ENCODE measurements at places on chromosomes 6 and 20.

- peak; percentile 35 for DNase-seq
Measured at GRCh38 chr6:111129013-111129412, 41.7 kb downstream of the SLC16A10 start.

DNA sequence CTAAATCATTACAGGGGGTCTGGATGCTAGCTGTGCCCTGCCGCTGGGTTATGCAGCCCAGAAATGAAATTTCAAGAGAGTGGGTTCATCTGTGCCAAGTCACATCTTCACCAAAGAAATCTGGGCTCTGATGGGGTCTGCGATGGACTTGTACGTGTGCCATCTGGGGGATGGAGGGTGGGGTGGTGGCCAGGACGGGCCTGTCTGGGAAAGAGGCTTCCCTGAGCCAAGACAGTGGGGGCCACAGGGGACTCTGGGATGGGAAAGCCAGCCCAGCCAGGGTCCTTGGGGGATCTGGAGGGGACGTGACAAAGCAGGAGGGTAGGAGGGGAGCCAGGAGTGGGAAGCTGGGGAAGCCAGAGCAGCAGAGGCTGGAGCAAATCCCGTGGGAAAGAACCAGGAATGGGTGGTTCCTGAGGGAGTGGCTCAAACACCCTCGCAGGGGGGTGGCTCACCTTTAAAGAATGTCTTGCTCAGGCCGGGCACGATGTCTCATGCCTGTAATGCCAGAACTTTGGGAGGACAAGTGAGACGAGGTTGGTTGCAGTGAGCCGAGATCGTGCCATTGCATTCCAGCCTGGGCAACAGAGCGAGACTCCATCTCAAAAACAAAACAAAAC lies 36.3 kb upstream of the SULF2 start:
- DNase-seq: no peak

- DNase-seq: peak; percentile 74
Measured at GRCh38 chr6:15244620-15245360, 1.1 kb upstream of the JARID2 start.

GRCh38 chr6:43707767-43708166 lies 20.2 kb upstream of the MRPS18A start:
- no peak for DNase-seq

DNA sequence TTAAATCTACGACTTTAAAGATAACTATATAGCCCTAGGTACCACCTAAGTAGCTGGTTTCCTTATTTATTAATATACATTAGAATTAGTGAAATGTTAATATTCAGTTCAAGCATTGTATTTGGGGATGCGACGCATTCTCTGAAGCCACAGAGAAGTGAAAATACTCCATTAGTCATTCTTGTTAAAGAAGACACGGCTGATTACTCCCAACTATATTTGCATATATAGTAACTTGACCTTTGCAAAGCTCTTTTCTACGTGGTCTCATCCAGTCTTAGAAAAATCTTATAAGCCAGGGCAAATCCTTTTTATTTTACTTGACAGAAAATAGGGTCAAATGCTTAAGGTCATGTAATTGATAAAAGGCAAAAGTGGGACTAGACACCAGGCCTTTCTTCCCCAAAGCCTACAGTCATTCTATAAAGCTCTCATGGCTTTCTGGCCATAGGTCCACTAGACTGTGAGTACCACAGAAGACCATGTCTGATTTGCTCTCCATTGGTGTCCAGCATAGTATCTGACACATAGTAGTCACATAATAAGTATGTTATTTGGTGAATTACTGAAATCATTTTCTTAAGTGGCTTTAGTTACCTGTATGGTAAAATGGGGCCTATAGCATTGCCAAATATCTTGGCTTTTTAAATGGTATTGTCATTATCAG lies 11.3 kb downstream of the ZHX3 start:
- no peak for DNase-seq

DNA sequence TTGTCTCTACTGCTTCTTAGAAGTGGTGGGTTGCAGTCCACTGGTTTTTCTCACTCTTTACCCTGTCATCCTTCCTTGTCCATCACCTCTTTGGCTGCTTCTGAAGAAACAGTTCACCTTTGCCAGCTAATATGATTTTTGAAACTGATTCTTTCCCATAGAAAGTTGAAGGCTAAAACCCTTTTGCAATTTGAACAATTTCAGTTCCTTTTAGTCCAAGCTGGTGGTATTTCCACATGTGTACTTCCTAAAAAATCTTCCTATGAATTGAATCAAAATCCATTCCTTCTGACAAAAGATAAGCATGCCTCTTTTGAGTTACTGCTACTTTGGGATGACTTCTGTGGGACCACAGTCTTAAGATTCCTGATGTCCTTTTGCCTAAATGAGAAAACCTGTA lies 210.0 kb upstream of the MAN1A1 start:
- DNase-seq: no peak

- no peak for DNase-seq
Measured at GRCh38 chr20:58598211-58599015, 52.7 kb upstream of the STX16 start.

DNA sequence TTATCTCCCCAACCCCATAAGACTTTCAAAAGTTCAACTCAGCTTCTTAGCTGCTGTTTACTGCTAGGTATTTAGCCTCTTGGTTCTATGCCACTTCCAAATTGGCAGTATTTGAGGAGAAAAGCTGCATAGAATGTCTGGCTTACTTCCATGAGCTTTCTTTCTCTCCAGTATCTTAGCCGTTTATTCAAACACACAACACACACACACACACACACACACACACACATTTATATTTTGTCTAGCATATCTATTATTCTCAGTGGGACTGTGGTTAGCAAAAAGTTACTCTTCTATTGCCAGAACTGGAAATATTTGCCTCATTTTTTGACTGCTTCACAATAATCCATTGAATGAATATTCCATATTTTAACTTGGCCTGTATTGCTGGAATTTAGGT lies 634.2 kb upstream of the IMPG1 start:
- DNase-seq: no peak

- no peak for DNase-seq
Measured at GRCh38 chr6:138310821-138311220, 66.9 kb upstream of the SMIM28 start.

- no peak for DNase-seq
Measured at GRCh38 chr6:44105993-44106740, 21.1 kb downstream of the MRPL14 start.

DNA sequence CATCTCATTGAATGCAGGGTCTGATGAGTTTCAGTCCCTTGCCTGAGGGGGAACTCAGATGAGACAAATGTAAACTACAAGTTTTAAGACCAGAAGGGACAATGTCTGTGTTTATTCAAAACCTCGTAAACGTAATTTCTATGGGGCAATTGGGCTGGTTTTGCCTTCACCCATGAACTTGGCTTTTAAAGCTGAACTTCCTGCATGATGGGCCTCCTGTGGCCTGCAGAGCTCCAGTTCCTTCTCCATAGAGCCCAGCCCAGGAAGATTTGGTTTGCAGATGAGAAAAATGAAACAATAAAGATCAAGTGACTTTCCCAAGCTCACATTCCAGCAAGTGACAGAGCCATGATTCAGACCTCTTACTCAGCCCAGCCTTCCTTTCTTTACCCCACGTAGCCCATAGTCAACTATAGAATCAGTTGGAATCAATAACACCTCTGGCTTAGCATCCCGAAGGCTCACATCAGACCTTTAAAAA lies 612.3 kb downstream of the UTRN start:
- DNase-seq: no peak

DNA sequence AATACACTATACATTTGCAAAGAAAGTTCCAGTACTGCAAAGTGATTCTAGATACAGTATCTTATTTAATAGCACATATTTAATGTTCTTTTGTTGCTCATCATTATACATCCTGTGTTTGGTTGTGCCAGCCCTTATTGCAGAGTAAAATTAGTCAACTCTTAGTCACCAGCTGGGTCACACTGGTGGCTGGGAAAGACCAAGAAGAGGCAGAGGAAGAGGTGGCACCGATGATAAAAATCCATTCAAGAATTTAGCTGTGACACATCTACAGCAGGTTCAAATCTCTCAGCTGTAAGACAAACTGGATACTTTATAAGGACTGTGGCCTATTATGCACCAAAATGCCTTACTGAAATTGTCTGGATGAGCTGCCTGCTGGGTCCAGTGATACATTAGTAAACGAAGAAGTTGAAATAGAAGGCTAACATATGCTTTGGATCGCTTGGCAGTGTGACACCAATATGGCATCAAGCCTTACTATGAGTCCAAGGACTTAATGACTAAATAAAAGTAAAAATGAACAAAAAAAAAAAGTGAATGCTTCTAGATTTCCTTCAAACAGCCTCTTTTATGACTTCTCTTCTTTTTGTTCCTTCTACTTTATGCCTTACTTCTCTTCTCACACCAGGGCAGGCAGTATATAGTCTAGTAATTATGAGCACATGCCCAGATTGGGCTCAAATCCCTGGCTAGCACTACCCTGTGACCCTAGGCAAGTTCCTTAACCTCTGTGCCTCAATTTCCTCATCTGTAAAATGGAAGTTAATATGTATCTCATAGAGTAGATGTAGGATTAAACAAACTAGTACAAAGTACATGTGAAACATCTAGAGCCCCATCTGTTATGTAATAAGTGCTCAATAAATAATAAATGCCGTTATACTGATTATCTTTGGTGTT lies 29.4 kb upstream of the RNF8 start:
- no peak for DNase-seq

GRCh38 chr6:135053406-135053805 lies 1.2 kb downstream of the HBS1L start:
- DNase-seq: no peak

DNA sequence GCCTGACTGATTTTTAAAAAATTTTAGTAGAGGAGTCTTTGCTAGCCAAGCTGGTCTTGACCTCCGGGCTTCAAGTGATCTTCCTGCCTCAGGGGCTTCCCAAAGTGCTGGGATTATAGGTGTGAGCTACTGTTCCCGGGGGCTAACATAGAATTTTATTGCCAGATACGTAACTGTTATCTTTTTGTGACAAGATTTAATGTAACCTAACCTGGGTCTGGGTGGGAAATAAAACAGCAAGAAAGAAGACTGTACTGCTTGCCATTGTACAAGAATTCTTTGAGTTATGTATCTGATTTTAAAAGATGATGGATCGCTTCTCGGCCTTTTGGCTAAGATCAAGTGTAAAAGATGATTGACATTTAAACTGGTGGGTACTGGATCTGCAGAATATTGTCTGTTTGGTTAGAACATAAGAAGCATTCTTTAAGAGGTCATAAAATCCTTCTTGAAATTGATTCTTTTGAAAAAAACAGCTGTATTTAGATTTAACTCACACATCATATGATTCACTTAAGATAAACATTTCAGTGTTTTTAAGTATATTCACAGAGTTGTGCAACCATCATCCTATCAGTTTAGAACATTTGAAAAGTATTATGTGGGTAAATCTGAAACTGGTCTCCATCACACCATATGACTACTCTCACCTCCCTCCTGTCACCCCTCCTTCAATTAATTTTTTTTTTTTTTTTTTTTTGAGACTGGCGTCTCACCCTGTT lies 21.6 kb downstream of the TPX2 start:
- DNase-seq: no peak

GRCh38 chr20:32483351-32484224 lies 101.5 kb downstream of the NOL4L start:
- peak; percentile 90 for DNase-seq

DNA sequence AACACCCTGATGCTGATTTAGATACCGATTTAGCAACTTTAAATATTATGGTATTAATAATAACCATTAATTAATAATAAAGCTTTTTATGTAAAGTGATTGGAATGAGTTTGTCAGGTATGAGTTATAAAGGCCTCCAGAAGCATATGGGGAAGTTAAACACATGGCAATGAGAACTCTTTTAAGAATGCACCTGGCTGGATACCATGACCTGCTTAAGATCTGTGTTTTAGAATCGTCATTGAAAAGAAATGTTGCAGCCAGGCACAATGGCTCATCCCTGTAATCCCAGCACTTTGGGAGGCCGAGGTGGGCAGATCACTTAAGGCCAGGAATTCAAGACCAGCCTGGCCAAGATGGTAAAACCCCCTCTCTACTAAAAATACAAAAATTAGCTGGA lies 197.5 kb downstream of the SOX4 start:
- DNase-seq: no peak

DNA sequence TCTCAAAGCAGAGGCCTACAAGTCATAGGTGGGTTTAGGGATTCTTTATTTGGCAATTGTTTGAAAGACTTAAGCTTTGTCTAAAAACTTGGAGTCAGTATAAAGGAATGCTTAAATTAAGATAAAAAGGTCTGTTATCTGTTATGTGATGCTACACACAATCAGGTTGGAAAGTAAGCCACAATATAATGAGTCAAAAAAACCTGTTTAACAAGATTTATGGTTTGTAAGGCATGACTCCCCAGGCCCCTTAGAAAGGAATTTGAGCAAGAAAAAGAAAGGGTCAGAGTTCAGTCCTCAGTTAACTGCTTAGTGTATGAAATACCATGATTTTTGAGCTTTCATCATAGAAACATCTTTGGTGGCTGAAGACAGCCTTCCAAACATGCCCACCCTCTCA lies 66.8 kb upstream of the HMGN3 start:
- DNase-seq: no peak

DNA sequence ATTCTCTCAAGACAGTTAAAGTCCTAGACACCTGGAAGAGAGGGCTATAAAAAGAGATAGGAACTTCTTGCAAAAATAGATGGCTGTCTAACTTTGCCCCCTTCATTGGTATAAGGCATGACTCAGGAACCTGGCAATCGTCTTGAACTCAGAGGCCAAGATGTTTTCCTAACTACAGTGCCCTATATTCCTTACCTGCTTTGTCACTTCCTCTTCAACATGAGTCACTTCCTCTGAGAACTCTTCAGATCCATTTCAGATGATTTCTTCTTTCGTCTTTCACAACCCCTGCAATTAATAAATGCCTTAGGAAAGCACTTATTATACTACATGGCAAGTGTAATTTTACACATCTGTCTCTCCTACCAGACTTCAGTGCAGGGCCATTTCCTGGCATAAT lies 83.5 kb downstream of the HAO1 start:
- DNase-seq: no peak

DNA sequence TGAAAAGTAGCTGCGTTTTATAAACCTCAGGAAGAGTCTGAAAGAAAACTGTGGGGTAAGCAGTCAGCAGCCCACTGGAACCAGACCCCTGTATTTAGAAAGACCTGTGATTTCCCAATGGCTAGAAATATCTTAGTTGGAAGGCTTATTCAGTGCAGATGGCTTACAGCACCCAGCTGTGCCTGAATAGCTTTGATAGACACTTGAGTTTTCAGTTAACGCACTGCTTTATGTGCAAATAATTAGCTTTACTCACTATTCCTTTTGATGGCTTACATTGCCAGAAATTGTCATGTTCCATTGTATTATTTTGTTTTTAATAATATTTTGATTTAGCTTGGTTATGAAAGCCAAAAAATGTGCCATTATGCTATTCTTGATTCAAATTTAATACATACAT lies 465.3 kb upstream of the SYNCRIP start:
- DNase-seq: no peak

GRCh38 chr20:62202676-62203377 lies 17.3 kb downstream of the HRH3 start:
- DNase-seq: no peak
